ENCODE measurements at places on chromosomes 12 and 14.
A peak's percentile ranks its signal among the peaks of the same experiment; 100 is the strongest.

DNA sequence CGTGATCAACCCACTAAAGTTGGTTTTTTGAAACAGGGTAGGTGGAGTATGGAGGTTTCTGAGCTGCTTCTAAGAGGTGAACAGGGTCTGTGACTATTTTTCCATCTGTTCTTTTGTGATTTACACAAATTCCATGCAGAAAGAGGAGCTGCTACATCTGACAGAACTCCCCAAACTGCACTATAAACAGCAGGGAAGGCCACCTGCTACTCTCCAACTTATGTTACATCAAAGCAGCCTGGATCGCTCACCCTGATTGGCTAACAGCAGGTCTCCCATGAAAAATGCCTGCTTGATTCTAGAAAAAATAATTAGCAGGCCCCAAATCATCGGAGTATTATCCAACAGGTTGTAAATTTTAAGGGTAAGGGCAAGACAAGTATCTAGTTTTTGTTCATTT, 282.9 kb upstream of the FLRT2 start:
- DNase-seq = no peak

DNA sequence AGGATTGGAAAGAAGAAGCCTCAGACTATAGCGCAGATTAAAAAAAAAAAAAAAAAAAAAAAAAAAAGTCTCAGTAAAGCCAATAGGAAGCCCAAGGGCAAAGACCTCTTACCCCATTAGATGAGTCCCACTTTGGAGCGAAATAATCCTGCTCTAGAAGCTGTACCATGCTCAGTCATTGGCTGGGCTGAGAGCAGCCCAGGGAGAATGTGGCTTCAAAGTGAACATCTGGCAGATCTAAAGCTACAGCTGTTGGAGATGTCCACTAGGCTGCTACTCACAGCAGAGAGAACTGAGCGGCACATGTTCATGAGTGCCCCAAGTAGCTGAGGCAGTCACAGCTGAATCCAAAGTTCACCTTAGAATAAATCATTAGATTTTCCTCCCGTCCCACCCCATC, 560.9 kb downstream of the MED13L start:
- DNase-seq = no peak

GRCh38 chr14:30991408-30991807, 34.0 kb upstream of the AP4S1 start:
- no peak for DNase-seq

GRCh38 chr14:64478634-64479250, 13.4 kb downstream of the AKAP5 start:
- DNase-seq = no peak

- DNase-seq = no peak
Measured at GRCh38 chr12:106582249-106582591, 584 bp upstream of the RFX4 start.

GRCh38 chr14:69353168-69353567, 44.9 kb downstream of the ERH start:
- no peak for DNase-seq

- peak; percentile 39 for DNase-seq
Measured at GRCh38 chr12:30753233-30753632, 1.5 kb downstream of the CAPRIN2 start.

DNA sequence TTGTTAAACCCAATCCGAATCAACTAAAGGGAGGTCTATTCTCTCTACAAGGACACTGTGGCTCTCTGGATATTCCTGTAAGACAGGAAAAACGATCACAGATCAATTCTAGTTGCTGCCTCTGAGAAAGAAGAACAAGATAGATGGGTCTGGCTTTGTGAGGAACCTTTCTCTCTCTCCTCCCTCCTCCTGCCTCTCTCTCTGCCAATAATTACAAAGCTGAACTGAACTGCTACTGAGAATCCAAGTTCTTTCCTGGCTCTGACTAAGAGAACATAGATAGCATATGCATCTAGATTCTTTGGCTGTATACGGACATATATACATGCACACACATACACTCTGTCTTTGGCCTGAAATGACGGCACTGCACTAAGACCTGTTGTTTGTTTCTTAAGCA, 27.6 kb downstream of the ETV6 start:
- DNase-seq = no peak

- DNase-seq = no peak
Measured at GRCh38 chr12:89138048-89138852, 214.1 kb downstream of the DUSP6 start.

GRCh38 chr12:96521895-96522682, 32.7 kb downstream of the CFAP54 start:
- DNase-seq = no peak

GRCh38 chr14:90511795-90512328, 115.0 kb downstream of the CALM1 start:
- no peak for DNase-seq

- no peak for DNase-seq
Measured at GRCh38 chr14:97873291-97873690, 1076.1 kb downstream of the VRK1 start.

- no peak for DNase-seq
Measured at GRCh38 chr14:102487204-102487577, 22.4 kb downstream of the ANKRD9 start.

- DNase-seq = no peak
Measured at GRCh38 chr14:52640137-52640536, 55.2 kb downstream of the ERO1A start.

DNA sequence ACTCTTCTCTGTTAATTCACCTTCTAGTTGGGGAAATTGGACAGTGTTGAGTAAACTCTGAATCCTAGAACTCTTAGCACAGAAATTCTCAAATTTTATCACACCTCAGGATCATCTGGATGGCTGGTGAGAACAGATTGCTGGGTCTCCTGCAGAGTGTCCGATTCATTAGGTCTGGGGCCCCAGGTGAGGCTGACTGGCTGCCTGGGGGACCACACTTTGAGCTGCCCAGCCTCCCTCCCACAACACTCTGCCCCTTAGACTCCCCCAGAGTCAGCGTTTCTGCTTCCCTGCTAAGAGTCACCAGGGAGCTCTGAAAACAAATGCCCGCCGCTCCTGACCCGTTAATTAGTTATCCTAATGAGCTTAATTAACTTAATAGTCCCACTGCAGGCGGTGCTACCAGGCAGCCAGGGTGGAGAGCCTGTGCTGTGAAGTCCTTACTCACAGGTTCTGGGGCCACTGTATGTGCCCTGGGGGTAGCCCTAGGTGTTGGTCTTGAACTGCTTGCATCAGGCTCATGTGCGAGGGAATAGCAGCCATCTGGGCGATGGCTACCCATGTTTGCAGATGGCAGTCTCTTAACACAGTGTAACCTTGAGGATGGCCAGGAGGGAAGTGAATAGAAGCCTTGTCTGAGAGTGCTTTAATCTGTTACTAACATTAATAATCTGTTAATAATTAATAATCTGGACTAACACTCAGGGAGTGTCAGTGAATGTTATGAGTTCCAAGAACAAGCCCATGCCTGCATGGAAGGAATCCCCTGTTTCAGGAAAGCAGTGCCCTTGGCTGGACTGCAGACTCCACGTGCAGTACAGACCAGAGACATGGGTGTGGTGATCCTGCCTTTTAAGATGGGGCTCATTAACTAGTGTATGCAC, 35.6 kb downstream of the AACS start:
- DNase-seq = no peak
